PC-9 (cell line): ENCODE measurements at places on chromosomes 7 and 10. TPM values are rescaled to one million over a fixed set of nuclear protein-coding genes. Genes with fewer than 3 reads are reported as not detected.

Gene STRIP2
- 6.4 and 9.5 TPM in 2 replicates for total RNA-seq

Gene GPR85
- total RNA-seq = 0.30 and 0.65 TPM in 2 replicates

Gene PAX4
- total RNA-seq = not detected in 2 replicates

DNA sequence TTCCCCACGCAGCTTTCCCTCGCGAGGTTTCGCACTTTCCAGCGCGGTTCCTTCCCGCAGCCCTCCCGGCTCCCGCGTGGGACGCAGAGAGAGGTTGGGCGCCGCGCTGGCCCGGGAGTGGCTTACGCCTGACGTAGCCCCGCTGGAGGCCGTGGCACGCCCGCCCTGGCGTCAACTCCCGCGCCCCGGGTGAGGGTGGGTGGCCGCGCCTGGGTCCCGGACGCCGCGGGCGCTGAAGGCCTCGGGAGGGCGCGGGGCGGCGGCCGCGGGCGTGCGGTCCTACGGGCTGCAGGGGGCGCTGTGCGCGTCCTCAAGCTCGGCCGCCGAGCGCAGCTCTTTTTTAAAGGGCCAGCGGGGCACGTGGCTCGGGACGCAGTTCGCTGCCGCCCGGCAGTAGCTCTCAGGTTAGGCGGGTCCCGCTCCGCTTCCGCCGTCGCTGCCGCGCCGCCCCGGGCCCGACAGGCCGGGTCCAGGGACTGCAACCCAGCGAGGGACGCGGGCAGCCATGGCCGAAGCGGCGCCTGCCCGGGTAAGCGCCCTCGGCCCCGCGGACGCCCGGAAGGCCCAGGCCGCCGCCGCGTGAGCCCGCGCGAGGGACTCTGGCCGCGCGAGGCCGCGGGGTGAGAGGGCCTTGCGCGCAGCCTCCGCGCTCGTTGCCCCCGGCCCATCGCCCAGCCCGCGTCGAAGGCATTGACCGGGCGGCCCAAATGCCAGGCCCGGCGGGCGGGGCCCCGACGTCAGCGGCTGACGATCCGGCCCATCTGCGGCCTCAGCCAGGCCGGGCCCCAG lies at the start of gene ZNF783:
TSS of gene ZNF783 (plus strand) at position 368 of the 789 bp plus-strand sequence. CDS start at position 506, 138 bp downstream.
- peak; percentile 74 for DNase-seq

- DNase-seq = no peak
These were observed 72.8 kb downstream of the TSPAN12 start for GRCh38 chr7:120785095-120785494.

GRCh38 chr10:107164992-107165391 lies 486 bp upstream of the SORCS1 start:
- no peak for DNase-seq

DNA sequence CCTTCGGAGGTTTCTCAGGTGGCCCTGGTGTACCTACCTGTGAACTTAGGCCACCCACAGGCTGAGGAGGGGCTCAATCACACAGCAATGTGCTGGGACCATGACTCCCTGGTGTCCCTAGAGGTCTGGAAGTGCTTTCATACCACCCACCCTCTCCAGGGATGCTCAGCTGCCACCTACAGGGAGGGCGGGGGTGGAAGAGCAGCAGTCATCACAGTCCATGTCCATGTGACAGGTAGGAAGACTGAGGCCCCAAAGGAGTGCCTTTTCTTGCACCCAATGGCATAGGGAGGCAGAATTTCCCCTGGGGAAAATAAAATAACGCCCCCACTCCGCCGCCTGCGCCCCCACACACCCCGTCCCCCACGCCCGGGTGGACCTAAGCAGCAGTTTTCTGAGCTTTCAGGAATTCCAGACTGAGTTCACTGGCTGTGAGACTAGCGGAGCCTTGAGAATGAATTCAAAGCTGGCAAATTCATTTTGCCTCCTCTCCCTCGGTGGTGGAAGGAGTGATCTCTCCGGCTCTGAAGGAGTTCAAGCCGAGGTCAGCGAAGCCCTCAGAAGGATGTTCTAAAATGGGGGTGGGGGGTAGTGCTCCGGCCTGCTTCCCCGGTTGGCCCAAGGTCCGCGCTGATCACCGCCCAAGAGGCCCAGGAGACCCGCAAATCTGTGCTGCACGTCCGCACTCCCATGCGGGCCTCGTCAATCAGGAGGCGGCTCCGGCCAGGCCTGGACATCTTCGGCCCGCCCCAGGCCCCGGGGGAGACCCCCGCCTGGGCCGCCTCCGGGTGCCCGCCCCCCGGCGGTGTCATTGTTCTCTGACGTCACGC lies 2.1 kb upstream of the ZMIZ1 start:
- DNase-seq = no peak

GRCh38 chr7:108026647-108027046 lies 23.7 kb upstream of the LAMB1 start:
- DNase-seq = no peak

DNA sequence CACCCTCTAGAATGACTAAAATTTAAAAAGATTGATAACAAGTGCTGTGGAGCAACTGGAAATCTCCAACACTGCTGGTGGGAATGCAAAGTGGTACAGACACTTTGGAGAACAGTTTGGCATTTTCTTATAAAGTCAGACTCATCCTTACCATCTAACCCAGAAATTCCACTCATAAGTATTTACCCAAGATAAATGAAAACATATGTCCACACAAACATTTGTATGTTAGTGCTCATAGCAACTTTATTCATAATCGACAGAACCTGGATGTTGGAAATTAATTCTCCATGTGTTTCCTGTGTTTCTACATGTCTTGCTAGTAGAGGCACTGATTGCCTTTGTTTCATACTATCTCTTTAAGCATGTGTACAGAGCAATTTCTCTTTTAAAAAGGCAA lies 282.4 kb downstream of the AHR start:
- DNase-seq = no peak

DNA sequence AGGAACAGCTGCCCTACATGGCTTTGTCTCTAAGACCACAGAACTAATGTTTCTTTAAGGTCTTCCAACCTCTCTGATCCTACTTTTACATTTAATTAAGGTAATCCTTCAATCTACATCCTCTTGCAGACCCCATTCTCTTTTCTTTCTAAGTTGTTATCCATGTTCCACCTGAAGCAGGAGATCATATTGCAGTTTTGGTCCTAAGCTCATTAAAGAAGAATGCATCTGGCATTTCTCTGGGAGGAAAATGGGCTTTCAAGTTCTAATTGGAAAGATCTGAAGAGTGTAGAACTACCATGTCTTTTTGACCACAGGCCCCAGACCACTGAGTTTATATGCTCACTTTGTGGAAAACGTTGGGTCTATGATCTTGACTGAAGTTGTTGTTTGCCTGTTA lies 111.2 kb downstream of the SEM1 start:
- DNase-seq = no peak

GRCh38 chr7:37942934-37943610 lies 22.6 kb downstream of the EPDR1 start:
- DNase-seq = no peak

- DNase-seq = no peak
These were observed 4.7 kb downstream of the GLI3 start for GRCh38 chr7:42232275-42232674.
